Stimulated activated CD4-positive, alpha-beta T cell treated with anti-CD3 and anti-CD28 coated beads, TNF-alpha, amount 100 ng/mL, for 4 hours (primary cell): ENCODE measurements at places on chromosomes 1 and 21.
A peak's percentile ranks its signal among the peaks of the same experiment; 100 is the strongest.

DNA sequence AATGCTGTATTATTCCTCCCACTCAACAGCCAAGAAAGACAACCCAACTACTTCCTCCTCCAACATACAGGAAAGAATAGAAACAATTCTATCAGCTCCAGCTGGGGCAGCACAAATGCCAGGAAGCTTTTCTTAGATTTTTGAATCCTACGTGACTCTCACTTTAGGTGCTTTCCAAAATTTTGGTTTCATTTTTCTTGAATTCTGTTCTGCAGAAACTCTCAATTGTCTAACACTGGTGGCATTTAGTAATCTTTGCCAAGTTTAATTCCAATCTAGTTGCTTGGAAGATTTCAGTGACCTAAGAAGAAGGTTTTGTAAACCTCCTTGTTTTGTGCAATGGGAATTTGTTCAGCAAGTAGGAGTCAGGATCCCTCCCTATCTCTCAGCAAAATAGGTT is 37.1 kb upstream of the DOCK7 start:
- no peak for DNase-seq

GRCh38 chr1:7588457-7588827 is 182.7 kb upstream of the VAMP3 start:
- DNase-seq, result no peak

DNA sequence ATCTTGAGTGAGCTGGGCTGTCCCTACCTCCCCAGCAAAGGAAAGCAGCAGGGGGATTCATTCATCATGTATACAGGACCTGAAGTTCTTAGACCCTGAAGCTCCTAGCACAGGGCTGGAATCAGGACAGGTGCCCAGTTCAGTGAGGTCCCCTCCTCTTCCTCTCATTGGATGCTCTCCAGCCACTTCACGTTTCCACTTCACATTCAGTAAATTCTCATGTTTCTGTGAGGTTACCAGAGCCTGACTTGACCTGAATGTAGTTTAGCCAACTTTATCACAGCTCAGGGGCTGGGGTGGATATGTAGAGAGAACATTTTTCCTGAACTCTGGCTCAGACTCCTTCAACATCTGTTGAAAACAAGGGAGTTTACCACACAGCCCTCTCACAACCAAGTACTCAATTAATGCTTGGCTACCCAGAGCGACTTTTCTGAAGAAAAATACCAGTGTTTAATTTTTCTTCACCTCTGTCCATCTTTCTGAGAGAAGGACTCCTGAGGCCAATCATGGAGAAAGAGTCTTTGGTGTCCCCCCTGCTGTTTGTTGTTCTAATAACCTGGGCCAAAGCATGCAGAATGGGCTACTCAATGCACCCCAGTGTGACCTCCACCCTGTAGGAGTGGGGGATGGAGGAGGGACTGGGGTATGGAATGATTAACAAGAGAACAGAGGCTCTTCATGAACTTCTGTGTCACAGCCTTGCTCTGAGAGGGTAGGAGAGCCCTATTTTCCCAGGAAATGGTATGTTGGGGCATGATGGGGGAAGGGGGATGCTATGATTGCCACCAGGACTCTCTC is 108.3 kb upstream of the FGGY start:
- DNase-seq, result no peak

- no peak for DNase-seq
These were observed 11.9 kb upstream of the HYI start for GRCh38 chr1:43465505-43466067.

DNA sequence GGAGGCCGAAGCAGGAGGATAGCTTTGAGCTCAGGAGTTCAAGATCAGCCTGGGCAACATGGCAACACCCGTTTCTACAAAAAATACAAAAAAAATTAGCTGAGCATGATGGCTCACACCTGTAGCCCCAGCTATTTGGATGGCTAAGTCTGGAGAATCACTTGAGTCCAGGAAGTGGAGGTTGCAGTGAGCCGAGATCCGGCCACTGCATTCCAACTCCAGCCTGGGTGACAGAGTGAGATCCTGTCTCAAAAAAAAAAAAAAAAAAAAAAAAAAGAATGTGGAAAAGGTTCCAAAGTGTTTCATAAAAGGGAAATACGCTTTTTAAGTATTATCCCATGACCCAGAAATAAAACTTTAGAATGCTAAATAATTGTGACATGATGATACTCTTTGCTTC is 8.0 kb downstream of the S1PR1 start:
- DNase-seq, result no peak

DNA sequence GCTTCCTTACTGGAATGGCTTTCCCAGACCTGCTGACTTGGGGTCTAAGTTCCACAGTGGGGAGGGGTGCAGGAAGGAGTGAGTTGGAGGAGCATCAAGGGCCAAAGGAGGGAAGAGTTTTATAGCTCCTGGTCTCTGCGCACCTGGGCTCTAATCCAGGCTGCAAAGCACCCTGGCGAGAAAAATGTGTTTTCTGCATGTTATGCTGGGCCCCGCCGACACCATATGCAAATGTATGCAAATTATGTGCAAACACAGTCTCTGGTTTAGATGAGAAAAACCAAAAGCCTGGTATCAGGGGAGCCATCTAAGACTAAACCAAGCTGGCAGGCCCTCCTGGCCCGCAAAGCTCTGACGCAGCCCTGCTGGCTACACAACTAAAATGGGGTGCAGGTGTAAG is 95.0 kb downstream of the VWA5B1 start:
- DNase-seq, result no peak

- no peak for DNase-seq
These were observed 28.8 kb downstream of the TAF5L start for GRCh38 chr1:229596925-229597699.

- no peak for DNase-seq
These were observed 6.6 kb upstream of the SLFNL1 start for GRCh38 chr1:41028034-41028642.

- no peak for DNase-seq
These were observed 73.2 kb downstream of the LRRC8C start for GRCh38 chr1:89705901-89706699.

DNA sequence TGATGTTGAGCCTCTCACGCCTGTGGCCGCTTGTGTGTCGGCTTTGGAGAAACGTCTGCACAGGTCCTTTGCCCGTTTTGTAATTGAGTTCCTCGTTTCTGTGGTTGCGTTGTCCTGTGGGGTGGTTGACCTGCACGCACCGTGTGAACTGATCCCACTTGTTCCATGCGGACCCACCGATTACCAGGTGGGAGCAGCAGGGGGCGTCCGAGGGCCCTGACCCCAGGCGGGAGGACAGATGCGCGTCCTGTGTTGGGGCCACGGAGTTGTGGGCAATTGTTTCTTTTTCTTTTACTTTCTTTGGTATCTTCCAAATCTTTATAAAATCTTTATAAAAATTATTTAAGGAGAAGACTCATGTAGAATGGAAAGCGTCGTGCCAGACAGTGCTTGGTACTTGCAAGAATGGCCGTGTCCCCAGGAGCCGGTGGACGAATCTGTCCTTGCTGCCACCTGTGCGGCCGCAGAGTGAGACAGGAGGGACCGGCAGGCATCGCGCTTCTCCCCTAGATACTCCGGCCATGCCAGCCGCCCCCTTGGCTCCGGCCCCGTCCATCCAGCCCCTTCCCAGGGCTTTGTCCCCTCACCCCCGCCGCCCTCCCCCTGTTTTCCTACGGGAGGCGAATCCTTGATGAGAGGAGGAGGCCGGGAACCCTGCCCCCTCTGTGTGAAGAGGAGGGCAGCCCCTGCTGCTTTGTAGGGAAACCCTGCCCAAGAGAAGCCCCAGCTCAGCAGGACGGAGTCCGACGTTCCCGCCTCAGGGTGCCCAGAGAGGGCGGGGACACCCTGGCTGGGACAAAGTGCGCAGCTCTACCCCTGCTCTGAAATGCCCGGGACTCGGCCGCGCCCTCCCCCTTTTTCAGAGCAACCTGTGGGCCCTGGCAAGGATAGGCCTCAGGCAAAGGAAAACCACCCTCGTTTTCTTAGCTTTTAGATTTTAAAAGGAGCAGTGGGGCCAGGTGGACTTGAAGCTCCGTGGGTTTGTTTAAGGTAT is 41.7 kb downstream of the PRKCZ start:
- peak; percentile 18 for DNase-seq

DNA sequence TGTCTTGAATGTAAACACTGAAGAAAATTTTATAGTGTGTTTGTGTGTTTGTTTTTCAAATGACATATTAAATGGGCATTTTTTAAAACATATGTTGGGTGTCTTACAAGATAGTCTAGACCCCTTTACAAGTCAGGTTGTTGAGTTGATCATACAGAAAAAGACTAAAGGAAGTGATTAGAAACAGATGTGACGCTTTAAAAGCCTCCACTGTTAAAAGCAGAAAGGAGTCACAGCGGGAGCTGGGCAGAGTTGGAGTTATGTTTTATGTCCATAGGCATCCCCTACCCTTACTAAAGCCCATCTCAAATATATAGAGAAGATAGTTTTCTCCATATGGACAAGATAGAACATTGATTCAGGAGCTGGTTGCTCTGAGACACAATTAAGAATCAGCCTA is 393.9 kb downstream of the PLPP3 start:
- no peak for DNase-seq

GRCh38 chr1:1091344-1092148 is 17.4 kb upstream of the RNF223 start:
- DNase-seq, result no peak

GRCh38 chr21:46116189-46116775 is 18.4 kb downstream of the COL6A2 start:
- DNase-seq, result no peak

DNA sequence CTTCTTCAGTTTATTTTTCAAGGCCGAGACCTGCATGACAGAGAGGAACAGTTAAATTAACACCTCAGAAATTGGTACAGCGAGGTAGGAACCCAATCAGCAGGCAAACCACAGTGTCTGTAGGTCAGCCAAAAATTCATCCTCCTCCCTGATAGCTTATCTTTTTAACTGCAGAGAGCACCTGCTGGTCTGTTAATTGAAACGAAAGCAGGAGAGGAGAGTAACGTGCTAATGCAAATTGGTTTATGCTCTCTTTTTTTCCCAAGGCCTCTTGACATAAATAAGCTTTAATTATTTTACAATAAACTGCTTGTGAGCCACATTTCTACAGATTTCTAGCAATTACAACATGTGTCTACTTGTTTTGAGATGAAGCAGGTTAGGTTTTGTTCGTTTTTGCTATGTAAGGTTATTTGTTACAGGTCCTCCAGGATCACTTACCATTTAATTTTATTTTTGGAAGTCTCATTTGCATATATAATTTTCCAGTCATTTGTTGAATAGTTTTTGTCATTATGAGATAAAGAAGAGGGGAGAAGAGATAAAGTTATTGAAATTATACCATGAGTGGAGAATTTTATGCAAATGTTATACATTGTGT is 179.9 kb downstream of the DENND1B start:
- DNase-seq, result no peak

GRCh38 chr1:199067483-199067882 is 428.6 kb downstream of the PTPRC start:
- DNase-seq, result no peak

- DNase-seq, result no peak
These were observed 15.0 kb upstream of the LRP8 start for GRCh38 chr1:53342735-53343470.
